CD4-positive, alpha-beta T cell treated with Interleukin-15 for 1 hour (primary cell): ENCODE measurements at places on chromosomes 4 and X.

DNA sequence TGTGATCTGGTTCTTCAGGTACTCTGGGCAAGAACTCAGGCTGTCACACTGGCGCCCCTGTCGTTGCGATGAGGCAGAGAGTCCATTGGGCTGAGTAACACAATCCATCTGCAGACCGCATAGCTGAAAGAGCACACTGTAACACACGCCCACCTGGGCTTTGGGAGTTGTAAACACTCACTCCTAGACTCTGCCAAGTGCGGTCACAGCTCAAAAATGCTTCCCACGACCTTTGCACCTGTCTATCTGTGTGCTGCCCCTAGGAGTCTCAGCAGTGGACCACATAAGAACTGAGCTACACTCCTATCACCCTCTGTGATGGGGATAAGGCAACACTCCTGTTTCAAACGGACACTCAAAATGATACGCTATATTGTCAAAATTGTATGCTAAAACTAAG lies 2028.3 kb downstream of the PCDH7 start:
- DNase-seq = no peak

GRCh38 chrX:44480591-44480990 lies 62.1 kb downstream of the FUNDC1 start:
- no peak for DNase-seq

GRCh38 chrX:5145957-5146356 lies 1082.7 kb downstream of the NLGN4X start:
- DNase-seq = no peak

DNA sequence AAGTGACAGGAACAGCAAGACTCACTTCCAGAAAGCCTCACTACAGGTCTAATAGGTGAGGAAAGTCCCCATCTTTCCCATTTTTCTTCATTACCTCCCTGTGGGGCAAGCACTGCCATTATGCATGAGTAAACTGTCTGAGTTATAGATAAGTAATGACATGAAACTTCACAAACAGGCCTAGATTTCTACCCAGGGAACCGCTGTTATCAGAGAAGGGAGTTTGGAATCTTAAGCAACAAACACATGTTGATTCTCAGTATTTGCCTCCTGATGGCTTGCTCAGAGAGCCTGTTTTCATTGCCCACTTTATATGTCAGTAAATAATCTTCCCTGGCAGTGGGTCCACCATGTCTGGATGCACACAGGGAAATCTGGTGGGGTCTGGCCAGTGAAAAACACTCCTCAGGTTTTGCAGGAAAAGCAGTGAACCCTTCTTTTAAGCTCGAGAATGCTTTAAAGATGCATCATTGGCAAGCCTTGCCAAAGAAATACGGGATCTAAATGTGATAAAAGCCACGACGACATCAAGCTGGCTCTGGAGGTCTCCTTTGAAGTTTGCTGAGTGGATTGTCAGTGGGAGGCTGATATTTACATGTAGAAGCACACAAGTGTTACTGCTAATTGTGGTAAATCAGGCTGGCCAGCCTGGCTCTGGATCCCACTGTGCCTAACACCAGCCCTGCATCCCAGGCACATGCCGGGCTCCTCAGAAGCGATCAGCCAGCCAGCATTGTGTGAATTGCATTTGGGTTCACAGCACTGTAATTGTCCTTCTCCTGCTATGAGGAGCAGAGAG lies 25.2 kb downstream of the PDGFRA start:
- DNase-seq = no peak

DNA sequence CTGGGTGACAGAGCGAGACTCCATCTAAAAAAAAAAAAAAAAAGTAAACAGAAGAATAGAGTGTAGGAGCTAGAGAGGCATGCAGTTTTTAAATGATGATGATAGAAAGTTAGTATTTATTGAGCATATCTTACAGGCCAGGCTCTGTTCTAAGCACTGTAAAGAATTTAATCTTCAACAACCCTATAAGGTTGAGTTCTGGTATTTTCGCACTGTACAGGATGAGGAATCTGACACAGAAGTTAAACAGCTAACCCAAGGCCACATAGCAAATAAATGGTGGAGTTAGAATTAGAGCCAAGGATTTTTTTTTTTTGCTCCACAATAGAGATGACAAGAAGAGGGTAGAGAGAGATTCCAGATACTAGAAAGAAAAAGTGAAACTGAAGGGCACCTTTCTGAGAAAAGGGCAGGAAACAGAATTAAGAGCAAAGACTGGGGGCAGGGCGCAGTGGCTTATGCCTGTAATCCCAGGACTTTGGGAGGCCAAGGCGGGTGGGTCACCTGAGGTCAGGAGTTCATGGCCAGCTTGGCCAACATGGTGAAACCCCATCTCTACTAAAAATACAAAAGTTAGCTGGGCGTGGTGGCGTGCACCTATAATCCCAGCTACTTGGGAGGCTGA lies 56.1 kb downstream of the KLHL5 start:
- DNase-seq = no peak

DNA sequence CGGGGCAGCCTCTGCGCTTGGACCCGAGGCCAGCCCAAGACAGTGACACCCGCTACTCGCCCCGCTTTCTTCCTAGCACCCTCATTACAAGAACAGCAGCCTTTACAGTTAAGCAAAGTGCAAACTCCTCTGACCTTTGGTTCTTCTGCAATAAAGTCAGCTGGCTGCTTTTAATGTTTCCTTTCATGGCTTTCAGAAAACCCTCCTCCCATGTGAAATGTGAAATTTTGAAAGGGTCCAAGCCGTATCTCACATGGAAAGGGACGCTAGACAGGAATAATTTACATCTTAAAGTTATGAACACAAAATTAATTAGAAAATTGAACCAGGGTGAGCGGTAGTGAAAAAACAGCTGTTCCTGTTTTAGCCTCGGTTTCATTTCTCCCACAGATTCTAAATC lies 520.1 kb upstream of the FRG1 start:
- DNase-seq = no peak

DNA sequence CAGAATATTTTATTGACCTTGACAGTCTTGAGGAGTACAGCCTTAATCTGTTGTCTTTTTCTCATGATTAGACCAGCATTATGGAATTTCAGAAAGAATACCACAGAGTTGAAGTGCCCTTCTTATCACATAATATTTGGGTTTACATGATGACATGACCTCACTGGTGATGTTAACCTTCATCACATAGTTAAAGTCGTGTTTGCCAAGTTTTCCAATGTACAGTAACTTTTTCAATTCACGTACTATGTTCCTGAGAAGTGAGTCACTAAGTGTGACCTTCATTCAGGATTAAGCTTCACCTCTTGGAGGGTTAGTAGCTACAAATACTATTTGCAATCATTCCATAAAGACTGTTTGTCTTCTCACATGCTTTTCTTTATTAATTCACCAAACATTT lies 52.1 kb downstream of the RAB40A start:
- no peak for DNase-seq

GRCh38 chrX:107008034-107008433 lies 8.0 kb upstream of the MORC4 start:
- DNase-seq = no peak
